NCI-H524 (cell line): ENCODE measurements at places on chromosomes 4 and X.

- no peak for DNase-seq
These were observed 20.0 kb downstream of the PHOX2B start for GRCh38 chr4:41728573-41728913.

GRCh38 chr4:26015133-26015651 lies 101.2 kb downstream of the SMIM20 start:
- no peak for DNase-seq

GRCh38 chr4:24279911-24280375 lies 304.4 kb downstream of the DHX15 start:
- no peak for DNase-seq

GRCh38 chr4:107780665-107781064 lies 44.1 kb upstream of the SGMS2 start:
- DNase-seq, result peak; percentile 1

- DNase-seq, result no peak
These were observed 307.3 kb downstream of the RAPGEF2 start for GRCh38 chr4:159410076-159410777.

- DNase-seq, result no peak
These were observed 8.7 kb upstream of the PJA1 start for GRCh38 chrX:69173906-69174305.

GRCh38 chr4:69713593-69713992 lies 46.8 kb downstream of the SULT1B1 start:
- no peak for DNase-seq

- no peak for DNase-seq
These were observed 29.5 kb downstream of the TMEM131L start for GRCh38 chr4:153495480-153496193.

- DNase-seq, result no peak
These were observed 43.7 kb upstream of the FRMD7 start for GRCh38 chrX:132171478-132171877.

DNA sequence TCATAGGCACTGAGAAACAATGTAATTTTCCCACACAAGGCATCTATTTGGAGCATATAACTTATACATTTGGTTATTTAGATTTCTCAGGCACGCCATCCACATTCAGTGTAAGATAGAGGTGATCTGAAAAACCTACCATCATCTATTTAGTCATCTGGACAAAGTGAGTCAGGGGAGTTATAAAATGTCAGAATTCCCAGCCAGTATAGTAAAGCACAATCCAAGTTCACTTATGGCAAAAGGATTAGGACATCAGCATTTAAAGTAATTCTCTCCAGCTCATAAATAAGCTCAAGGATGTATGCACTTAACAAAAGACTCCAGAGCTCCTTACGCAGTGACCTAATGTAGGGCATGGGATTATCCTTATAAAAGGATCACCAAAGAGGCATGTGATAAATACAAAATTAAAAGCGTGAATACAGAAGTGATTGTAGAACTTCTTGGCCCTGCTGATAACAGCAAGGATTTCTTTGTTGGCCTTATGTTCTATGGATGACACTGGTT lies 65.3 kb upstream of the DCLK2 start:
- no peak for DNase-seq

DNA sequence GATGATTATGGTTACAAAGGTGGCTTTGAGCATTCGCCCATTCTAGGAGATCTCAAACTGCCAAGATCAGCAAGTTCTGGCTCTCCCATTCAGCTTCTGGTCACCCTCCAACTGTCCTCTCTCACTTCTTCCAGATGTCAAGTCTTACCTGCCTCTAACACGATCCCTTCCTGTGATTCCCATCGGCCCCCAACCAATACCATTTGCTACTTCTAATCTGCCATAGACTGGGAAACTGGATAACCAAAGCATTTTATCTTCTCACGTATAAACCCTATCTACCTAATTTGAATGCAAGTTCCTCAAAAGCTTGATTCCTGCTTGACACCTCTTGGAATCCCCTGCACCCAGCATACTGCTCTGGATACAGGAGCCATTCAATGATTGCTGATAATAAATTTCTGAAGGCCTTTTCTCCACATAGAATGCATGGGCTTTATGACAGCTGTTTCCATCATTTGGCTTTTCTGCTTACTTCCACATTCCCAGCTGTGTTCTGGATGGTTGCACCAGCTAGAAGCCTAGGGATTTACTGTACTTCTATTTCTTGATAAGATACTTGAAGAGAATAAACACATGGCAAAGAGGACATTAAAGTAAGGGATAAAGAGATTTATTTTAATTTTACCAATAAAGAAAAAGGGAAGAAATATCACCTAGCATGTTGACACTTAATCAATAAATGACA lies 9.6 kb downstream of the GPC4 start:
- DNase-seq, result no peak

- no peak for DNase-seq
These were observed 611.2 kb downstream of the PPP4R3C start for GRCh38 chrX:26851981-26852380.

DNA sequence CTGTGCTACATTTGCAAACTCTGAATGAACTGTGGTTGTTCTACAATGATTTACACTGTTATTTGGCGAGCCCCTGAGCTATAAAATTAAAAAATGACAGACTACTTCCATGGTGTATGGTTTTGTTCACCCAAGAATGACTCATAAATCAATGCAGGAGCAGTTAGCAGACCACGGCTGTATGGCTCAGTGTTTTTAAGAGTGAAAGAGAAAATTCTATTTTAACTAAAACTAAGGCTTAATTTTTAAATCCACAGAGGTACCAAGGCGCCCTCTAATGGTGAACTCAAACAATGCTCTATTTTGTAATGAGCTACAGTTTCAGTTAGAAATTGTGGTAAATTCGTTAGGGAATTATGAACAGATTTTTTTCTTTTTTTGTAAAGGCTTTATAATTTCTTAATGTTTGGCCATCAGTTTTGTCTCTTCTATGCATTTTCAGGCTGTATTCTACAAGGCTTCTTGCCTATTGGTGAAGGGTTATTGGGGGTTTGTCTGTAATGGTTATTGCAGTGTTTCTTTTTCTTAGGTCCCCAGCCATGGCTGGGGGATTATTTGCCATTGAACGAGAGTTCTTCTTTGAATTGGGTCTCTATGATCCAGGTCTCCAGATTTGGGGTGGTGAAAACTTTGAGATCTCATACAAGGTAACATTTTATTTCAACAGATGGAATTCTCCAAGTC lies 32.5 kb downstream of the HMGB2 start:
- peak; percentile 2 for DNase-seq

GRCh38 chr4:85210353-85210752 lies 243.9 kb upstream of the WDFY3 start:
- no peak for DNase-seq

GRCh38 chr4:12579172-12579571 lies 905.0 kb downstream of the RAB28 start:
- DNase-seq, result no peak

- DNase-seq, result no peak
These were observed 171.3 kb downstream of the BTC start for GRCh38 chr4:74623041-74623440.

- no peak for DNase-seq
These were observed 51.7 kb downstream of the ATP11C start for GRCh38 chrX:139881130-139881529.

- no peak for DNase-seq
These were observed 207.8 kb upstream of the DCAF8L1 start for GRCh38 chrX:28189011-28189410.

DNA sequence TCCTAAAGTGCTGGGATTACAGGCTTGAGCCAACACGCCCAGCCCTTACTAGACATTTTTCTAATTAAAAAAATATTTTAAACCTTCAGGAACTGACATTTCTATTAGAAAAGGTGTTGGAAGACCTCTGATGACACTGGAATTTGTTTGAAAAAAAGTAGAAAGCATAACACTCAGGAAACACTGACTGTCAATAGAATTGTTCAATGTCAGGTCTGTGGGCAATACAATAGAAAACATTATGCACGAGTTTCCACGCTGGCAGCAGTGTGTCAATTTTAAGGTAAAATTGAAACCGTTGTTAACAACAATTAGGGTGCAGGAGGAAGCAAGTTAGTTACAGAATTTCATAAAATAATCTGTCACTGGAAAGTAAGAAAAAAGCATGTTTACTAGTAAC lies 140.7 kb upstream of the KLHL4 start:
- DNase-seq, result no peak

GRCh38 chr4:109207898-109208297 lies 94.6 kb downstream of the COL25A1 start:
- DNase-seq, result no peak

DNA sequence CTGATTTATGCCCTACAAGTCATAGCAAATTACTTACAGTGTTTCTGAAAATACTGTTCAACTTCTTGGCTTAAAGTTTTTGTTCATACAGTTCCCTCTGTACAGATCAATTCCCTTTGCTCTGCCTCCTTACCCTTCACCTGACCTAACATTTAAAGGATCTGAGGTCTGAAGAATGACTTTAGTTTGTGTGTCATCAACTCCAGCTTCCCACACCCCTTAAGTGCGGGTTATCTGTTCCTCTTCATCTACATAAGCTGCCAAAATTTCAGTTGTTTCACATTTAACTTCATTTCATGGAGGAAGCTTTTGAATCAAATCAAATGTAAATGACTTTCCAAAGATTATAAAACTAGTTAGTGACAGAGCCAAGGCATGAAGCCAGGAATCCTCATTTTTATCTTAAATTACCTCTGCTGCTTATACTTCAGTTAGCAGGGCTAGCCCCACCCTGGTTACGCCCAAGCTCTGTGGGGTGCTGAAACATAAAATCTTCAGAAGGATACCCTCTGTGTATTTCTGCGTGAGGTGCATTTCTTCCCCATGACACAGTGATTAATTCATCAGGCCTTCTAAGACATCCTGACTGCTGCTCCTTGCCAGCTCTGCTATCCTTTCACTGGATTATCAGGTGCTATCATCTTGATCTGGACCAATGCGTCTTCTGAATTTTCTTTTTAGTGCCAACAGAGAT lies 16.5 kb downstream of the CXCL1 start:
- no peak for DNase-seq

- peak; percentile 31 for DNase-seq
These were observed 1.4 kb upstream of the ATP2B3 start for GRCh38 chrX:153516073-153516472.

GRCh38 chr4:1249731-1250526 lies 999 bp upstream of the CTBP1 start:
- no peak for DNase-seq

- no peak for DNase-seq
These were observed 15.1 kb upstream of the CBR4 start for GRCh38 chr4:169025184-169025583.

GRCh38 chr4:120053911-120054310 lies 12.7 kb downstream of the MAD2L1 start:
- no peak for DNase-seq

GRCh38 chrX:149036086-149036485 lies 469.0 kb downstream of the IDS start:
- no peak for DNase-seq

DNA sequence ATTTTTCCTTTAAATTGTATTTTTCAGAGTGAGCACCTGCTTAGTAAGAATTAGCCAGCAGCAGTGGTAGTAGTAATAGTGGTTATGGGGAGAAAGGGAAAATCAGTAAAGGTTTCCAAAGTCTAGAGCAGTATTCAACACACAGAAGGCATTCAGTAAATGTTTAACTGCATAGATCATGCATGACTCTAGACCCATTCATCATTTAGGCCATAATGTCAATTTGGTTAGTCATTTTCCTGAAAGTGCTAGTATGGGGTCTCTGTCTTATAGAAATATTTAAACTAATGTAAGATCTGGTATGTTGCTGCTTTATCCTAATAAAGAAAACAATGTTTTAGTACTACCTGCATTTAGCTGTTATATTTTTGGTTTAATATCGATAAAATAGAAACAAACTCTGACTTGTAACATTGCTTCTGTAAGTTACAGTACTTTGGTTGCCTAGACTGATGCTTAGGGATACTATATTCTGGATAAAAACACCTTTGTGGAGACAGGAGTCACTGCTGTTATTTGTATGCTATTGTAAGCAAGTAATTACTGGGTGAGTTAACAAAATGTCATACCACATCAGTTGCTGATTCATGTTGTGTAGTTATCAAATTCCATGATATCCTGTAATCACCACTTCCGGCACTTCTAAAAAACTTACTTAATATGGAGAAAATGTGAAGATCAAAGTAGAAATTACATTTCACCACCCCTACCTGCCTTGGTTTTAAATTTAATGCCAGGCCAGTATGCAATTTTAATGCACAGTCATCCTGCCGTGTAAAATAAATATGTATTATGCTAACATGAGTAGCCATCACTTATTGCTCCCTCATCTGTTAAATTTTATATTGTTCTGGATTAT lies 115.8 kb upstream of the BMPR1B start:
- DNase-seq, result no peak

DNA sequence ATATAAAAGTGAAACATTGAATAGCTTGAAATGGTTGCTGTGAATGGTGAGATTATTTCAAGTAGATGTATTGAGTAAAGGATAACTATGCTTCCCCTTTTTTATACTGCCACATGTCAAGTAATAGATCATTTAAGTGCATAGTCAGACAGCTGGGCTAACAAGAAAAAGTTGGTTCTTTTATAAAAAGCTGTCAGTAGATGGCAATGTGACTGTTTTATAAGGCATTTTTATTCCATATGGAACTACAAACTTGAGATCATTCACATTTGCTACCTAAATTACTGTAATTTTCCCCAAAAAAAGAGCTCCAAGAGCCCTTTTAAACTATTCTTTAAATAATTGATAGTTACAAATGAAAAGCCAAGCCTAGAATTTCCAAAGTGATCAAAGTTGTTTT lies 831.0 kb downstream of the C4orf33 start:
- DNase-seq, result no peak

DNA sequence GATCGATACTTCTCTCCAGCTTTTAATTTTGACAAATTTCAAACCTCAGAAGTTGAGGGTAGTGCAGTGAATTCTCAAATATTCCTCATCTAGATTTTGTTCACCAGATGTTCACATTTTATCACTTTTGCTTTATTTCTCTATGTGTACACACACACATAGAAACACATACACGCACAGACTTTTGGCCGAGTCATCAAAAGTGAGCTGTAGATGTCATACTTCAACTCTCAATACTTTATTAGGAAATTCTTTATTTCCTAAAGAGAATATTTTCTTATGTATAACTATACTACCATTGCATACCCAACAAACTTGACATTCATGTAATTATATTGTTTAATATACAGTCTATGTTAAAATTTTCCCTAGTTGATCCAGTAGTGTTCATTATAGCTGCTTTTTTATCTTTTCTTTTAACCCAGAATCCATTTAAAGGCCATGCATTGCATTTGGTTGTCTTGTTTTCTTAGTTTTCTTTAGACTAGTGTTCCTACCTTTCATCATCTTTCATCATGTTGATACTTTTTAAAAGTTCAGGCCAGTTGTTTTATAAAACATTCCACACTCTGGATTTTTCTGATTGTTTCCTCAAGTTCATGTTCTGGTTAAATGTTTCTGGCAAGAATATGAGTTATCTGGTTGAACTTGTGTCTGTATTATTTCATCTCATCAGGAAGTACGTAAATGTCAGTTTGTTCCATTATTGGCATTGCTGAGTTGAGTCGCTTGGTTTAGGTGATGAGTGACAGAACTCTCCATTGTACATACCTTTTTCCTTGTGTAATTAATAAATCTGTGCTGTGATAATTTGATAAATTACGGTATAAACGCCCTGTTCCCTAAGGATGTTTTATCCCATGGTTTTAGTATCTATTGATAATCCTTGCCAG lies 94.1 kb upstream of the TLR2 start:
- DNase-seq, result no peak

GRCh38 chr4:151152028-151152427 lies 52.6 kb downstream of the RPS3A start:
- DNase-seq, result no peak

GRCh38 chr4:119498527-119498926 lies 130.1 kb downstream of the PDE5A start:
- no peak for DNase-seq

GRCh38 chr4:173490817-173491528 lies 39.1 kb downstream of the HAND2 start:
- DNase-seq, result no peak
